ENCODE measurements at places on chromosomes 3 and 15.

GRCh38 chr3:126737527-126737926, 33.5 kb downstream of the CHCHD6 start:
- DNase-seq, result no peak

DNA sequence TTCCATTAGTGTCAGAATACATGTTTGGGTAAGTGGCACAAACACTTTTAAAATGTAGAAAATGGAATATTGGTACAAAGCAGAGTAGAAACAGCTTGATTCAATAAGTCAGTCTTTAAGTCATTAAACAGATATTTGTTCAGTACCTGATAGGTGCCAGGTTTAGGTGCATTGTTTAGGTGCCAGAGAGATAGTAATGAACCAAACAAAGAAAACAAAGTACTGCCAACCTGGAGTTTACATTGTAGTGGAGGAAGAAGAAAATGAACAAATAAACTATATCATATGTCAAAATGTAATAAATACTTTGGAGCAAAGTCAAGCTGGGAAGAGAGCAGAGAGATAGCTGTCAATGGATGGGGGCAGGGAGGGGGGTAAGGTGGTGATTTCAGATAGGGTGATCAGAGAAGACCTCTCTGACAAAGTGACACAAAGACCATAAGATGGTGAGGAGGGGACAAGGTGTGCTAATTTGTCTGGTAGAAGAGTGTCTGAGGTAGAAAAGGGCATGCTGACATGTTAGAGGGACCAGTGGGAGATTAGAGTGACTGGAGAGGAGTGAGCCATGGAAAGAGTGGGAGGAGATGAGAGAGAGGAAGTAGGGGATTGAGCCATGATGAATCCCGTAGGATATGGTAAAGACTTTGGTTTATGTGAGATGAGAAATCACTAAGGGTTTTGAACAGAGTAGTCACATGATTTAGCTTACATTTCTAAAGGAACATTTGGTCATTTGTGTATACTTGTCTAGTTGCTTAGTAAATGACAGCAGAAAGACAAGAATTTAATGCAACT, 128.2 kb downstream of the UBE2E2 start:
- no peak for DNase-seq

DNA sequence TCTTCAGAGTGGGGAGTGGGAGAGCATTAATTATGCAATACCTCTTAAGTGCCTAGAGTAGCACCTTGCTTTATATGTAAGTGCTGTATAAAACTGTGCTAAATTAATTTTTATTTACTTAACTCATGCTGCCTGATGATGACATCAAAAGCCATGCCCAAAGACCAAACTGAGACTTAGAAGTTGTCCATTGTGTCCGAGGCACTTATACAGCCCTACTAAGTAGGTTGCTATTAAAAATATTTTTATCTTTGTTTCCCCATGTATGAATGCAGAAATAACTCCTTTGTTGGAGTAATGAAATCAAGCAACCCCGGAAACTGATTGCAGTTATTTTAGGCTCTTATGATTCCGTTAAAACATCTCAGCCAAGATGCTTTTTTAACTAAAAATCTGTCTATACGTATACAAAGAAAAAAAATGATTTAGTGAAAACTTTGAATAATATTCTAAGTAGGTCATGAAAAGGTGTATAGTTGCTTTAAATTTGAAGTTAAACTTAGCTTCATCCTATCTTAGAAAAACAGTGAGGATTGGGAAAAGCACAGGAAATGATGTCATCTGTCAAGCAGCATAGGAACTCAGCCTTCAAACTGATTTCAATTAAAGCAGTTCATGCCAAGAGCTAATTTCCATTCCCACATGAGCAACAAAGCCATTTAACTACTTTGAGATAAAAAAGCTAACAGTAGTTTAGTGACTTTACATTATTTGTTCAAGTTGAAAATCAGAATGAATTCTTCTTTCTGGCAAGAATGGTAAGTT, 43.0 kb downstream of the FBN1 start:
- DNase-seq, result no peak

- no peak for DNase-seq
Observed at GRCh38 chr3:38578081-38578475, 71.4 kb downstream of the SCN5A start.

DNA sequence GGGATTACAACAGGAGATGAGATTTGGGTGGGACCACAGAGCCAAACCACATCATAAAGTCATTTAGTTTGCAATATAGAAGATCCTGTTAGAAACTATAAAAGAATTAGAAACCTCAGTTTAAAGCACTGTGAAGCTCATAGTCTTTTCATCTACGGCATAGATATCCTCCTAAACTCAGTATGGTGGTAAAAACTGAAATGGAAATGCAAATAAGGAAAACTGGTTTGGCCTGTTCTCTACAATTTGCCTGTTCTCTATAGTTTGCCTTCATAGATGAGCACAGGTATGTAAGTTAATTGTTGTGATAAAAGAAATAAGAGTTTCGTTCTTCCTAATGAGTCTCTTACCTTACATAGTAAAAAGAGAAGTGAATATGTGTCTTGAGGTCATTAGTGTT, 331.6 kb upstream of the ARL6 start:
- no peak for DNase-seq

DNA sequence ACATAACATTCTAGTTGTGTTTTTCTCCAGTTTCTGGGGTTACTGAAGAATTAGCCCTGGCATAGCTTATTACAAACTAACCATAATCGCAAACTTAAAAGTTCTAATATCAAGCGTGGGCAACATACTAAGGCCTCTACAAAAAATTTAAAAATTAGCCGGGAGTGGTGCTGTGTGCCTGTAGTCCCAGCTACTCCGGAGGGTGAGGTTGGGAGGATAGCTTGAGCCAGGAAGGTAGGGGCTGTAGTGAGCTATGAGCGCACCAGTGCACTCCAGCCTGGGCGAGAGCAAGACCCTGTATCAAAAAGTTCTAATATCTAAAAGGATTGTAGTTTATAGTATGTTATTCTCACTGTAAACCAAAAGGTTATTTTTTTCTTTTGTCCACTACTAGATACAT, 1.1 kb downstream of the OIP5 start:
- DNase-seq, result no peak

Measured in cerebellar nuclear complex (tissue), 1 donor.